Stimulated activated CD4-positive, alpha-beta T cell treated with anti-CD3 and anti-CD28 coated beads, Interleukin-15, amount 100 ng/mL, for 1 hour (primary cell): ENCODE measurements at places on chromosomes 2 and 18.

GRCh38 chr18:799943-800342 is 12.1 kb downstream of the YES1 start:
- DNase-seq = no peak

DNA sequence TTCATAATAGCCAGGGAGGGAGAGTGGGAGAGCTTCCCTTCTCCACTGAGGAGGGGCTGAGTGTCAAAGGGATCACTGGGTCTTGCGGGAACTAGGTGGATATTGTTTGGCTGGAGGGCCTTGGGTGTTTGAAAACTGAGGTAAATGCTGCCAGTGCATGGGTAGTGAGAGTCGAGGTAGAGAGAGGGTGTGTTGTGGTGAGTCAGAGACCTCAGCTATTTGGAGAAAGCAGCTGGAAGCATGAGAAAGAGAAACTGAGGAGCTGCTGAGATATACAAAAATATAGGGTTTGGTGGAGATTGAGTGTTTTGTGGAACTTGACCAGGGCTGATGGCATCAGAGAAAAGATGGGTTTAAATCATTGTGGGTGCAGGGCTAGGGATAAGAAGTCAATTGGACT is 127.0 kb upstream of the CCDC195 start:
- DNase-seq = no peak

- DNase-seq = no peak
Observed at GRCh38 chr18:61502472-61502871, 169.2 kb downstream of the CDH20 start.

DNA sequence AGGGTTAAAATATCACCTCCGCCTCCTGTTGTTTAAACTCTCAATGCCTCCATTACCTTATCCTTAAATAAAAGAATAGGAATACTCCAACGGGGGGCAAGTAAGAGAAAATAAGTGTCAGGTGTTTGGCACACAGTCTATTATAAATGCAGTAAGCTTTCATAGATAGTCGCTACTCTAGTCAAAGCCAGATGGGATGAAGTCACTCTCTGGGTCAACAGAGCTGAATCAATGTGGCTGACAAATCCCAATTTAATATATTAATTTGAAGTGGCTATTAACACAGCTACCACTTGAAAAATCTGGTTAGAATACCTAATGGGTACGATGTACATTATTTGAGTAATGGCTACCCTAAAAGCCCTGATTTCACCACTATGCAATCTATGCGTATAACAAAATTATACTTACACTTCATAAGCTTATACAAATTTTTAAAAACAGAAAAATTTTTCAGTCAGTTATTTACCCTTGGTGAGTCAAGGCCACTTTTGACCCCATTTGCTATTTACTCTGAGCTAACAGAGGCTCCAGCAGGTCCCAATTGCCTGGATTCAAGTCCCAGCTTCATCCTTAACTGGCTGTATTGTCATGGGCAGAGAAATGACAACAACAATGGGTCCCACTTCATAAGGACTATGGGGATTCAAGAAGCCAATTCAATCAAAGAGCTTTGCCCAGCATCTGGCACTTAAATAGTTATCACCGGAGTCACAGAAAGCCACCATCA is 167.5 kb upstream of the PID1 start:
- DNase-seq = no peak

DNA sequence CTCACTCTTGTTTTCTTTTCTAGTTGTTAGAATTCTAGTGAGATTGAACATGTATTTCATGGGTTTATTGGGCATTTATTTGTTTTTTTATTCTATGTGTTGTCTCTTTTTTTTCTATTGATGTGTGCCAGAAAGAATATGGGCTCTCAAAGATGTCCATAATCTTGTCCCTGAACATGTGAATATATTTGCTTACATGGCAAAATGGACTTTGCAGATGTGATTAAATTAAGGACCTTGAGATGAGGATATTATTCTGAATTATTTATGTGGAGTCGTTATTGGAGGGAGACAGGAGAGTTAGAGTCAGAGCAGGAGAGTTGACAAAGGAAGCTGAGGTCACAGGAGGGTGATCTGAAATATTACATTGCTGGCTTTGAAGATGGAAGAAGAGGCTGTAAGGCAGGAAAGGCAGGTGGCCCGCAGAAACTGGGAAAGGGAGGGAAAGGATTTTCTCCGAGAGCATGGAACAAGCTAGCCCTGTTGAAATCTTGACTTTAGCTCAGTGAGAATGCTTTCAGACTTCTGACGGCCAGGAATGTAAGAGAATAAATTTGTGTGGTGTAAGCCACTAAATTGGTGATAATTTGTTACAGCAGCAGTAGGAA is 82.8 kb downstream of the NABP1 start:
- DNase-seq = no peak

DNA sequence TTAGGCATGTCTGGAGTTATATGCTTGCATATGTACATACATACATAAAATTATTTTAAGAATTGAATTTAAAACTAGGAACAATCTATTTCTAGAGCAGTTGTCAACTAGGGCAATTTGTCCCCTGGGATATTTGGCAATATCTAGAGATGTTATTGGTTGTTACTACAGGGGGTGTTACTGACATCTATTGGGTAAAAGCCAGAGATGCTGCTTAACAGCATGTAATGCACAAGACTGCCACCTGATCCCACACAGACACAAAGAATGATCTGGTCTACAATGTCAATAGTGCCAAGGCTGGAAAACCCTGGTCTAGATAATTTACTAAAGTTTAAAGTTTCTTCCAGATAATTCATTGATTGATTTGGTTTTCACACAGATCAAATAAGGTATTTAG is 185.3 kb downstream of the NYAP2 start:
- DNase-seq = no peak

GRCh38 chr2:60468382-60469085 is 84.9 kb downstream of the BCL11A start:
- DNase-seq = no peak

DNA sequence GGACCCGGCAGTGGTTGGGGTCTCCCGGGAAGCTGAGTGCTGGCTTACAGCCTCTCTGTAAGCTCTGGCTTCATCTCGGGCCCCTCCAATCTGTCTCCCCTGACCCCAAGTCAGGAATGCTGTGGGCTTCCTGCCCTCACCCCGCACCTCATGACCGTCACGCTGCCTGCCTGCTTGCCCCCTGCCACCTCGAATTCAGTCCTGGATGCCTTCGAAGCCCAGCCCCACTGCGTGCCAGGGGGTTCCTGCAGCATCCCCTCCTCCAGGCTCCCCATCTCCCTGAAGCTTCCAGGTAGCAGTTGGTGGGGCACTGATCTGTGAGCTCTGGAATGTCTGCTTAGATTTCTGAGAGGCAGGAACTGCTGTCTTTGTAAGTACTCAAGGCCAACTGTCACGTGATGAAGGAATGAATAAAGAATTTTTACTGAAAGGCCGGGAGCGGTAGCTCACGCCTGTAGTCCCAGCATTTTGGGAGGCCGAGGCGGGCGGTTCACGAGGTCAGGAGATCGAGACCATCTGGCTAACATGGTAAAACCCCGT is 6.5 kb downstream of the CLHC1 start:
- DNase-seq = no peak

GRCh38 chr2:185215497-185215896 is 523.1 kb upstream of the FSIP2 start:
- DNase-seq = no peak

DNA sequence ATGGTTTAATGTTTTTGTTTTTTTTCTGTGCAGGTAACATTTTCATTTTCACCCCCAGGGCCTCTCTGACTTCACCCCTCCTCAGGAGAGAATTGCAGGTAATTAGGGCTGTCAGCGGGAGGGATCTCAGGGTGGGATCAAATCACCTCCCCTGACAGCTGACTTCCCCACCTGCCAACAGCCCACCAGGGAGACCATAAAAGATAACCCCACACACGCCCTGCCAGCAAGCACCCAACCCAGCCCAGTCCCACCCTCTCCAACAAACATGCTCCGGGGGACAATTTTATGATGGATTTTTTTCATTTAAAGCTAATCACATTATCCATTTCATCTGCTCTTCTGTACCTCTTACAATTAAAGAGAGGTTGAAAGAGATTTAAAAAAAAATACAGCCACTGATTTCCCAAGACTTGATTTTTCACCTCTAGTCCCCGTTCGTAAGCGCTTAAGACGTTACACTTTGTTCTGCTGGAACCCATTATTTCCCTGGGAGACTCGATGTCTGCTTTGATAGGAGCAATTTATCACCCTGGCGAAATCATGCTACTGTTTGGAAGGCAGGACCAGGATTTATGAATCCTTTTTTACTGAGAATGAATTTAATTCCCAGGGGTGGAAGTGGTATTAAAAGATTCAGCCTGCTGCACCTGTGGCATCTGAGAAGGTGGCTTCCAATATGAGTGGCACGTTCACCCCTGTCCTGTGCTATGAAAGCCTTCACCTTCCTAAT is 232.9 kb upstream of the ID2 start:
- no peak for DNase-seq

- no peak for DNase-seq
Observed at GRCh38 chr18:14015416-14015815, 100.1 kb upstream of the MC2R start.

DNA sequence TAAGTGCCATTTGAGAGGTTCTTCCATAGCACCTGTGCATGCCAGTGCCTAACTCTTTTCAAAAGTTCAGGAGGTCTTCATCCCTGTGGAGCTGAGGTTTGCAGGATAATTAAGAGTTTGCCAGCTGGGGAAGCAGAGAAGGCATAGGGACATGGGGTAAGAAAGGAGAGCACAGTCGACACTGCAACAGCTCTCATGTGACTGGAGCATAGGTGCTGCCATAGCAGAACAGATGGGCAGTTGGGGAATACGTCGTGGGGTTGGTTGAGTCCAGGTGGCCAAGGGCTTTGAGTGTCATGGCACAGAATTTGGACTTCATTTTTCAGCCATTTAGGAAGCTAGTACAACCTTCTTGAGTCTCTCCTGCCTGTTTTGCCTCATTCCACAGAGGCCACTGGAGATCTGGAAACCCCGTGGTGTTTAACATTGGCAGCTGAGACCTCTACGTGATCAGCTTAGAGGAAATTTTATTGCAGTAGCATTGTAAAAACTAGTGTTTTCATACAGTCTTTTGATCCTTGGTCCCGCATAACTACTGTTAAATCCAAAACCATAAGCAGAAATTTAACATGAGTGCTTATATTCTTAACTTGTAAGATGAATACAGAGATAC is 65.1 kb downstream of the CRIM1 start:
- DNase-seq = no peak

DNA sequence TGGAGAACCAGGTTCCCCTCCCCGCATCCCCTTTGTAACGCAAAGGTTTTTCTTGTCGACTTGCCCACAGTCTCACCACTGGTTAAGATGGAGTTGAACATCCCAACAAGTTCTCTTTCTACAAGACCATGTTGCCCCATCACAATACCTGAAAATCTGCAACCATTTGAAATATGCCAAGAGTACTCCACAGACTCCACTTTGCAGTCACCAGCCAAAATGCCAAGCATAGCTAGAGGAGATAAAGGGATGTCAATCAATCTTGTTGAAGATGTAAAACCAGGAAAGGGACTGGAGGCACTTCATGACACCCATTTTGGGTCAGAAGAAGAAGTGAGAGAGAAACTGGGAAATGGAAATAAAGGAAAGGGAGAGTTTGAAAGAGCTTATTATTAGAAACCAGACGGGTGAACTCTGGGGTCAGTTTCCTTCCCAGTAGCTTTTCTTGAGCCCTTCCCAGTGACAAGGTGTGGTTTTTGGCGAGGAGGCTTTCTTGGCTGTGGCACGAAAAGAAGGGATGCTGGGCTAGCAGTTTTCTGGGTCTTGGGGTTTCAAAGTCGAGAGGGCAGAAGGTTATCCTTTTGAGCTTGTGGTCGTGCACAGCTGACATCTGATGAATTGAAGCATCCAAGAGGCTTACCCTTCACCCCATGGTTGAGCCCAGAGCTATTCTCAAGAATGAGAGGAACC is 79.3 kb downstream of the ACAA2 start:
- DNase-seq = no peak

GRCh38 chr18:60981682-60982328 is 351.4 kb upstream of the CDH20 start:
- no peak for DNase-seq

DNA sequence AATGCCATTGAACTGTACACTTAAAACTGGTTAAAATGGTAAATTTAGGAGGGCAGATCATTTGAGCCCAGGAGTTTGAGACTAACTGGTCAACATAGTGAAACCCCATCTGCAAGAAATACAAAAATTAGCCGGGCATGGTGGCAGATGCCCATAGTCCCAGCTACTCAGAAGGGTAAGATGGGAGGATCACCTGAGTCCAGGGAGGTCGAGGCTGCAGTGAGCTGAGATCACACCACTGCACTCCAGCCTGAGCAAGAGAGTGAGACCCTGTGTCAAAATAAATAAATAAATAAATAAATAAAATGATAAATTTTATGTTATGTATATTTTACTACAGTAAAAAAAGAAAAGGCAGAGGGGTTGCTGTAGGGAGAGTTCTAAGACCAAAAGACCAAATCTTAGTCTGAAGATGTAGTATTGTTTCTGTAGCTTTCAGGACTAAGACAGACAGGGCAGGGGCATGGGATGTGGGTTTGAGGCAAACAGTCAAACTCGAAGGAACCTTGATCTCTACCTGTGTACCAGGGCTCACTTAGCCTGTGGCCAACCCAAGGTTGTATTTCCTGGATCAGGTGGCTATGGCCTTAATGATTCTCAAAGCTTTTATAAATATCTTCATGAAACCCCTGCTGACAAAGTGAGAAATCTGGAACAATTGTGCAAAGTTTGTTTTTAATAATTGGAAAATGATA is 316.7 kb downstream of the CYRIA start:
- DNase-seq = no peak

DNA sequence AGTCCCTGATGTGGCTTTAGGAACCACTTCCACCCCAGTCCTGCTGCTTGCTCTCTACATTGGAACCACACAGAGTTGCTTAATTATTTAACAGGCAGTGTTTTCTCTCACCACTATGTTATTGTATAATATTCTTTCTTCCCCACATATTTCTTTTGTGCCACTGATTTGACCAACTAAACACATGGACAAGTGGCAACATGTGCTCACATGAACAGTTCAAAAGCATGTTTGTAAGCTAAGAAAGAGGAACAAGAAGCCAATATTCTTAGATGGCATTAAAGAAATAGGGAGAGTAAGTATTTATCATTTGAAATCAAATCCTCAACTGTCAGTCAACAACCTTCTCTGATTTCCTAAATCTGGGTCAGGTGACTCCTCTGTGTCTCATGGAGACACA is 409.6 kb downstream of the FBXO15 start:
- no peak for DNase-seq

GRCh38 chr2:50777954-50778353 is 254.0 kb downstream of the NRXN1 start:
- no peak for DNase-seq

DNA sequence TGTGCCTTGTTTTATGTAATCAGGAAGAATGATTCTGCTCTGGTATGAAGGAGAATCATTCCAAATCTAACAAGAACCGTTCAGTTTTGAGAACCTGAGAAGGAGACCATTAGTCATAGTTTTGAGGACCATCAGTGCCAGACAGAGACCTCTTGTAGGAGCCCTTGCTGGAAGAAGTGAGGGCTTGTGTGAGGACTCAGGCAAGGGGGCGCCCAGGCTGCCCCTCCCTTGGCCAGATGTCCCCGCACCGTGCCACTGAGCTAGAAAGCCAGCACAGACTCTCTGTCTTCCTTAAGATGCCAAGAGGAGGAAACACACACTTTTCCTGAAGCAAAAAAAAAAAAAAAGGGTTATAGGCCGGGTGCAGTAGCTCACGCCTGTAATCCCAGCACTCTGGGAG is 55.7 kb upstream of the SLC39A10 start:
- DNase-seq = no peak

- no peak for DNase-seq
Observed at GRCh38 chr2:241574911-241575623, 16.5 kb downstream of the BOK start.

GRCh38 chr2:235333076-235333475 is 160.8 kb upstream of the AGAP1 start:
- DNase-seq = no peak
